LHCN-M2 (cell line): ENCODE measurements at places on chromosomes 1 and 21. TPM values are rescaled to one million over a fixed set of nuclear protein-coding genes. Genes with fewer than 3 reads are reported as not detected.

GRCh38 chr1:1194723-1195122 is 11.7 kb downstream of the TNFRSF18 start:
- no peak for DNase-seq

GRCh38 chr1:118907466-118907865 is 80.7 kb downstream of the TBX15 start:
- DNase-seq = no peak

DNA sequence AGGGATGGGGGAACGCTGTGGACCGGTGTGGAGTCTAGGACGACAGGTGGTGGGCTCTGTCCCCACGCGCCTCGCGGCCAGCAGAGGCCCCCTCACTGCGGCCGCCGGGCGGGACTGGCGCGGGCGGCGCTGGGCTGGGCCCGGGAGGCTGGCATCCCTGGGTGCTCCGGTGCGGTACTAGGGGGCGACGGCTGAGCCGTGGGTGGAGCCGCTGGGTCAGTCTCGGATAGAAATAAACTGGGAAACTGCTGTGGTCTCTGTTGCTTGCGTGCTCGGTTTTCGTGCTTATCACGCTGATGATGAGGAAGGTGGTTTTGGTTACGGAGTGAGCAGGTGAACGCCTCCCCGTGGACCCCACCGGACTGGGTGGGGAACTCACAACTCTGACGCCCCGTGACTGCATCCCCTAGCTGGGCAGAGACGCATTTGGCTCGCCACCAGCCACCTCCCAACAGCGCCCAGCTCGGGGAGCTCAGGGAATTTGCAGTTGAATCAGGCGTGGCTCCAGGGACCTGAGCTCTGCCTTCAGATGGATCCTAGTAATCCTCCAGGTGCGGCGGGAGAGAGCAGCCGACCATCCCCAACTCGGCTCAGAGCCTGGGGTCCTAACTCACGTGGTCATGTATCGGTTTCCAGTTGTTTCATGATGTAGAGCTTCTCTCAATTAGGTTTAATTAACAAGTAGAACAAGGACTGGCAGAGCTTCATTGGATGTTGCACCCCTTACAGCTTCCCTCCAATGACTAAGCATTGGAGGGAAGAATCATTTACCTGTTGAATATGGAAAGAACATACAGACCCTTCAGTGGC is 32.1 kb downstream of the HSD17B7 start:
- DNase-seq = no peak

DNA sequence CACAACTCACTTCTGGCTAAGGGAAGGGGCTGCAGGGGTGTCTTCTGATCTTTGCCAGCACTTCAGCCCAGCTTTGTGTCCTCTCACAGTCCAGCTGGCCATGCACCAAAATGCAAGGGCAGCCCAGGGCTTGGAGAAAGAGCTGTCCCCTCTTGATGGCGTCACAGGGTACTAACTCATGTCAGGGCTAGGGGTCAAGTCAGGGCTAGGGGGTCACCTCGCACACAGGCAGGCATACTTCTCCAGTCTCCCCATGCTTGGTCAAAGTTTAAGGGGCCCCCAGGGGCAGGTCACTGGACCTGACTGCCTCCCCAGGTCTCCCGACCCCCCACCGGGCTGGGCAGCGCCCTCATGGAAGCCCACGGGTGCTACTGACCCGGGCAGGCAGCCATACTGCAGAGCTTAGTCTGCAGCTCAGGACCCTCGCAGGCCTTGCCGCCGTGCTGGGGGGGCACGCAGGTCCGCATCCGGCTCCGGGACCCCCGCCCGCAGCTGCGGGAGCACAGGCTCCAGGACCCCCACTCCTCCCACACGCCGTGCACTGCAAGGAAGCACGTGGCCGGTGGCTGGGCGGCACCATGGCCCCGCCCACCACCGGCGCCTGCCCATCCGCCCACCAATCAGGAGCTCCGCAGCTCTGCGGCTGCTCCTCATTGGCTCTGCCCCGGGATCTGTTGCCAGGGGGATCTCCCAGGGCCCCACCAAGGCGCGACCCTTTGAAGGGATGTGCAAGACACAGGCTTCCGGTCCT is 21.5 kb downstream of the ADGRB2 start:
- no peak for DNase-seq

DNA sequence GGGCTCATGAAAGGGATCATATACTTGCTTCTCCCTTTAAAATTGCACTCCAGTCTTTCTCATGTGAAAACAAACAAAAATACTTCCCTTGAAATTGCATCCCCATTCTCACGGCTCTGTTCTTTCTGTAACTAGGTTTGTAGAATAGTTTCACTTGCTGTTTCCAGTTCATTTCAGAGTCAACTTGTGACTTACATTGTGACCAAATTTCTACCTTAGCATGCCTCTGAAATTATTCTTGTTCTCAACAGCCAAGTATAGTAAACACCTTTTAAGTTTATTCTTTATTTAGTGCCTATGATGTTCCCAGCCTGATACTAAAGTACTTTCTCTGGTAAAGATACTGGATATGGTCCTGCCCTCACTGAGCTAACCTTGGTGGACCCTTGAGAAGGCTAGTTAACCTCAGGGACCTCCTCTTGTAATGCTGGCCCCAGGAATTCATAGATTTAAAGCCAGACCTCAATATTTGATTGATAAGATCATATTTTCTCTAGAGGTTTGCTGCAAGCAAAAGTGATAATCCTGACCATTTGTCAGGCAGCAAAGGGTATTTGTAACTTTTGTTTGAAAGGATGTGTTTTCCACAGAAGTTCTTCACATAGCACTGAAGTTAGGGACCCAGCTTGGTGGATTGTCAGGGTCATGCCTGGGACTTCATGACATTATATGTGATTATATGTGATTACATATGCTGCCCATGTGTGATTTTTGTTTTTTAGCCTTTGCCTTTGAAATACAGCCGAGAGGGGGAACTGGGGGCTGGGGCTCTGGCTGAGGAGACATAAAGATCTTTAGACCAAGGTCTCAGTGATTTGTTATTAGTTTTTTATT is 29.6 kb downstream of the VANGL2 start:
- DNase-seq = no peak

- peak; percentile 23 for DNase-seq
These were observed 13.0 kb upstream of the KCNC4 start for GRCh38 chr1:110196917-110197765.

FCGR3A gene
- not detected in 2 replicates for total RNA-seq

DNA sequence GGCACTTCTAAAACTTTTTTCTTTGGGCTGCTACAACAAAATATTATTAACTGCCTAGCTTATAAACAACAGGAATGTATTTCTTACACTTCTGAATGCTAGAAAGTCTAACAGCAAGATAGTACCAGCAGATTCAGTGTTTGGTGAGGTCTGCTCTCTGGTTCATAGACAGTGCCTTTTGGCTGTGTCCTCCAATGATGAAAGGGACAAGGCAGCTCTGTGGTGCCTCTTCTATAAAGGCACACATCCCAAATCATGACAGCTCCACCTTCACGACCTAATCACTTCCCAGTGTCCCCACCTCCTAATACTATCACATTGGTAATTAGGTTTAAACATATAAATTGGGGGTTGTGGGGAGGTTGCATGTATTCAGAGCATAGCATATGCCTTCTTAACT is 9.5 kb downstream of the CFH start:
- DNase-seq = no peak

ORC1 gene
- 15.6 and 18.2 TPM in 2 replicates for total RNA-seq

CREB3L4 gene
- 6.0 and 6.9 TPM in 2 replicates for total RNA-seq

TMEM79 gene
- total RNA-seq = 2.9 and 3.2 TPM in 2 replicates

DNA sequence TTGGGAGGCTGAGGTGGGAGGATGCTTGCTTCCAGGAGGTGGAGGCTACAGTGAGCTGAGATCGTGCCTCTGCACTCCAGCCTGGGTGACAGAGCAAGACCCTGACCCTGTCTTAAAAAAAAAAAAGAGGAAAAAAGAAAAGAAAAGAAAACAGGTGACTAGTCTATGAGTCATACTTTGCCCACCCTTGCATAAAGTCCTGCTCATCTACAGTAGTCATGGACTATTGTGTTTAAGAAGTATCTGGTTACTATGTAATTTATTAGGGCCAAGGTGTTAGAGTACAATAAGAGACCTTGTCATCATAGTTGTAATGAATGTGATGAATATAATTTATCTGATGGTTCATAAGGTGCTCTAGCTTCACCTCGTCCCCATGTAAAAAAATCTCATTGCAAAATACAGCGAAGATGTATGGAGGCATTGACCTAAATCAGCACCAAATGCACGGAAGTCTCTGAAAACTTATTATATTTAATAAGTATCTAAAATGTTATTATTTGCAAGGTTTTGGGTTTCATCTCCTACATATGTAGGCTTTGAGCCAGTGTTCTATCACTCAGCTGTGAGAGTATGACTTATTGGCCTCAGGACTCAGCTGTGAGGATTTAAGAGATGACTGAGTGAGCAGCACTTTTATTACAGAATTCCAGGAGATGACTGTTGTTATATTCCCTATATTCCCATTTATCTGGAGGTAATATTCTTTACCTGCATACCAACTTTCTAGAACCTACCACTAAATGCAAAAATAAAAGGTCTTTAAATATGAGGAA is 19.9 kb upstream of the KCNJ6 start:
- DNase-seq = no peak

- no peak for DNase-seq
These were observed 1050.5 kb downstream of the TTLL7 start for GRCh38 chr1:82948386-82948785.

DNA sequence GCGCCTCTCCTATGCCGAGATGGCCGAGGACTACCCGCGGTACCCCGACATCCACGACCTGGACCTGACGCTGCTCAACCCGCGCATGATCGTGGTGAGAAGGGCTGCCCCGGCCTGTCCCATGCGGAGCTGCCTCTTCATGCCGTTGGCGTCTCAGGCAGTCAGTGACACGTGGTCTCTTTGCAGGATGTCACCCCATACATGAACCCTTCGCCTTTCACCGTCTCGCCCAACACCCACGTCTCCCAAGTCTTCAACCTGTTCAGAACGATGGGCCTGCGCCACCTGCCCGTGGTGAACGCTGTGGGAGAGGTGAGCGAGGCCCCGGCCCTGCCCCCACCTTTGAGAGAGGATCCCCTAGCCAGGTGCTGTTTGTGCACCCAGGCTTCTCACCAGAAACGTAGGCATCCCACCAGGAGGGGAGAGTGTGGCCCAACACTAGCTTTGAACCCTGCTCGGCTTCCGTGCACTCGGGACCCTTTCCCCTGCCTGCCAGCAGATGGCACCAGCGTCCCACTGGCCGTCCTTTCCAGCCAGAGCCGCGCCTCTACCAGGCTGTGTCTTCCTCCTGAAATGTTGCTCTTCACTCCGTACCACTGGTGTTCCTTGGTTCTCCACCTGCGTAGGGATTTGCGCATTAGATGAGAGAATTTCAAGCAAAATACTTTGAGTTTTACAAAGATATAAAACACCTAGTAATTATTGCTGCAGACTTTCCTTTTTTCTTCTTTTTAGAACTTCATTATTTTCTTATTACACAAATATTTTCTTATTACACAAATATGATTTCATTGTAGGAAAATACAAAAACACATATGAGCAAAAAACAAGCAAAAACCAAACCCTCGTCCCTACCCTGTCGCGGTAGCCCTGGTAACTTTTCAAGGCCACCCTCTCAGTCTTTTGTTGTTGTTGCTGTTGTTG is 9.0 kb downstream of the NPPA start:
- peak; percentile 33 for DNase-seq

- DNase-seq = no peak
These were observed 116.1 kb upstream of the RAB4A start for GRCh38 chr1:229154811-229155210.

IL19 gene
- not detected in 2 replicates for total RNA-seq

ZNF362 gene
- 15.7 and 18.6 TPM in 2 replicates for total RNA-seq

TSPAN1 gene
- total RNA-seq = 2.6 and 2.7 TPM in 2 replicates

GRCh38 chr1:15326691-15327588 is 79.9 kb downstream of the FHAD1 start:
- peak; percentile 38 for DNase-seq
